ENCODE measurements at places on chromosomes 7 and 10.

DNA sequence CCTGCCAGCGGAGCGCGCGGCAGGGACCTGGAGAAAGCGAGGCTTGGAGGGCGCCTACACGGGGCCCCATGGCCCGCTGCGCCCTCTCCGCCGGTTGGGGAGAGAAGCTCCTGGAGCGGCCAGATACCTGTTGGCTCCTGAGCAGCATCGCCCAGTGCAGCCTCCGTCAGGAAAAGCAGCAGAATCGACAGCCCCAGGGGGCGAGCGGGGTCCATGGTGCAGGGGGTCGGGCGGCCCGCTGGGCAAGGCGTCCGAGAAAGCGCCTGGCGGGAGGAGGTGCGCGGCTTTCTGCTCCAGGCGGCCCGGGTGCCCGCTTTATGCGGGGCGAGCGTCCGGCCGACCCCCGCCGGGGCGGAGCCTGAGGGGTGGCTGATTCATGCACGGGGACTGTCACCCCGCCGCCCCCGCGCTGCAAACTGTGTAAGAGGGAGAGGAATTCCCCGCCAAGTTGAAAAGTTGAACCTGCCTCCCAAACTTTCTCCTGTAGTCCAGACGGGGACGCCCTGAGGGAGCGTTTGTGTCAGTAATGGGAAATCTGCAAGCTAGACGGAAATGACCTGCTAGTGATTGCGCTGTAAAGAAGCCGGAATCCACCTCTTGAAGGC is at the start of gene TFPI2:
Gene TFPI2, minus strand, starts transcription at position 290 of the 605 bp plus-strand sequence. Its CDS starts 75 bp downstream, at position 215.
- DNase-seq, result peak; percentile 70

GRCh38 chr7:90834771-90835170 is 238.7 kb downstream of the CDK14 start:
- DNase-seq, result no peak

DNA sequence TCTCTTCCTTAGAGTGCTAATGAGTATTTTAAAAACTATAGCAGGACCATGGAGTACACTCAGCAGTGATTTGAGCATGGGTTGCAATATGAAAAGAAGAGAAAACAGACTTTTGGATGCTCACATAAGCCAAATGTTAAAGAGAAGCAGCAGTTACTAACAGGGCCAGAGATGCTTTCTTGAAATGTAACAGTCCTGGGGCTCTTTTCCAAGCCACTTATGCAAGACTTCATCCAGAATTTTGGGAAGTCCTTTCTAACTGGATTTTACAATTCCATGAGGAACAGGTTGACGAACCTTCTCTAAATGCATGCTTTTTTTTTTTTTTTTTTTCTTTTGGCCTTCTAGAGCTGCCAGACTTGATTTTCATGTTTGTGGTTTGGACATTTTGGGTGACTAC is 282.0 kb downstream of the SEC23IP start:
- no peak for DNase-seq

DNA sequence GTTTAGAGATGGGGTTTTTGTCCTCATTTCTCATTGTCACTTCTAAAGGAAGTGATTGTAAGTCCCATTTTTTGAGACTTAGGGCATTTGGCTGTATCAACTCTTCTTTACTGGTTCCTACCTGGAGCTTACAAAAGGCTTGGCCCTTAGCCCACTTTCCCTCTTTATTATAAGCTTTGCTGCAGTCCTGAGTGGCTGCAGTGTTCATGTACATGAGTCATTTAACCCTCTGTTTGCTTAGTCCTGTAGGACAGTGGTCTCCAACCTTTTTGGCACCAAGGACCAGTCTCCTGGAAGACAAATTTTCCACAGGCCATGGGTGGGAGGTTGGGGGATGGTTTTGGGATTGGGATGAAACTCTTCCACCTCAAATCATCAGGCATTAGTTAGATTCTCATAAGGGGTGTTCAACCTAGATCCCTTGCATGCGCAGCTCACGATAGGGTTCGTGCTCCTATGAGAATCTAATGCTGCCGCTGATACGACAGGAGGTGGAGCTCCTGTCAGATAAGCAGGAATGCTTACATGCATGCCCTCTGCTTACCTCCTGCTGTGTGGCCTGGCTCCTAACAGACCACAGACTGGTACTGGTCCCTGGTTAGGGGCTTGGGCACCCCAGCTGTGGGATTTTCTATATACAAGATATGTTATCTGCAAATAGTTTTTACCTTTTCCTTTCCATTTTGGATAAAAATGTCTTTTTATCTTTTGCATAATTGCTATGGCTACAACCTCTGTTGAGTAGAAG is 99.7 kb downstream of the CCSER2 start:
- DNase-seq, result no peak

GRCh38 chr10:50375051-50375452 is 123.7 kb upstream of the ASAH2 start:
- peak; percentile 62 for DNase-seq

- DNase-seq, result peak; percentile 7
Observed at GRCh38 chr7:119270045-119270464, 1002.9 kb upstream of the KCND2 start.

GRCh38 chr10:118842843-118843624 is 88.3 kb upstream of the CACUL1 start:
- no peak for DNase-seq

DNA sequence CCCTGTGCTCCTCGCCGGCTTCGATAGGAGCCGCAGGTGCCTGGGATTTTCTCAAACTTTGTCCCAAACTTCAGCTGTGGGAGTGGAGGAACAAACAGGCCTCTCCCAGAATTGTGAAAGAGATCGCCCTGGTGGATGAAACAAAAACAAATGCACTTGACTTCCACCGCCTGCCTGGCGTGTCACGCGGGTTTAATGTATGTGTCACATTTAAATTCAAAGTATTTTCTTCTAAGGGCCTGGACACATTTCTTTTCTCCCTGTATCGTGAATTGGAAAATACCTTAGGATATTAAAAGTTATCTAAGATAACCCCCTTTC is 694 bp upstream of the WASL start:
- peak; percentile 41 for DNase-seq

GRCh38 chr7:45684910-45685618 is 110.9 kb downstream of the ADCY1 start:
- DNase-seq, result no peak

GRCh38 chr10:32005050-32005449 is 51.2 kb downstream of the KIF5B start:
- DNase-seq, result no peak

DNA sequence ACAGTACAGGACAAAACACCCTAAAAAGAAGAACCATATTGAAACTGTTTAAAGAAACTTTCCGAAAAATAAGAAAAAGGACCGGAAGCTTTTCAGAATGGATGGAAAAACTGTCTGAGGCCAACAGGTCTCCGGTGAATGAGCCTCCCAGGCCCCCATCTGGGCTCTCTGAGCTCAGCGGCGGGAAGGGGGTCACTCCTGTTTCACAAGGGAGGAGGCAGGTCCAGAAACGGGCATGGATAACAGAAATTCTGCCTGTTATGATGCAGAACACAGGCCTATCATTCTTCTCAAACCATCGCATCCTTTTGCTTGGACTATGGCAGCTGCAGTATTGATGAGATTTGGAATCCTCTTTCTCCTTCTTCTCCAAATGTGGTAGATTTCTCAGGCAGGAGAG is 58.9 kb upstream of the SHH start:
- no peak for DNase-seq

GRCh38 chr7:99707096-99707495 is 27.3 kb upstream of the CYP3A5 start:
- DNase-seq, result peak; percentile 31

Measured in epithelial cell of proximal tubule (primary cell).